NCI-H774 (cell line): ENCODE measurements at places on chromosomes 11 and 22.
A peak's percentile ranks its signal among the peaks of the same experiment; 100 is the strongest.

DNA sequence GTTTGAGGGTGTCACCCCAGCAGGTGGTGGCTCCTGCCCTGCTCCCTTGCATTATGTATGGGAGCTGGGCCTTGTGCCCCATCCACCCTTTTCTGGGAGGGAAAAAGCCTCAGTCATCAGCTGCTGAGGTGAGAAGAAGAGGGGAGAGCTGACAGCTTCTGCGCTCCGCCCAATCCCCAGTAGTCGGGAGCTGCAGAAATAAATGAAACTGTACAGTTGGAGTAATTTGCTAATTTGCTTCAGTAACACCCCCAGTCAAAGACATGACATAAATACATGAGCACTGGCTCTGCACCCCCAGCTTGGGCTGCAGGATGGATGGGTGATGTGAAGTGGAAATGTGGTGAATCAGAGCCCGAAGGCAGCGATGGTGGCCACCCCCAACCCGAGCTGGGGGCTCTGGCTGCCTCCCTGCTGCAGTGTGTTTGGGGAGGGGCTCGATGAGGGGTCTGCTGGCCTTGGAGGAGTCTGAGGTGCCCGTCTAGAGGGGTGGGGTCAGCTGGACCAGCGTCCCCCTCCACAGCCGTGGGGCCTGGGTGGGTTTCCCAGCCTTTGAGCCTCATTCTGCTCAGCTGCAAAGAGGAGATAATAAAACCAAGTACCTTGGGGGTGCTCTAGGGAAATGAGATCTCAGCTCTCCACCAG lies 59.2 kb downstream of the MPPED1 start:
- DNase-seq = no peak

DNA sequence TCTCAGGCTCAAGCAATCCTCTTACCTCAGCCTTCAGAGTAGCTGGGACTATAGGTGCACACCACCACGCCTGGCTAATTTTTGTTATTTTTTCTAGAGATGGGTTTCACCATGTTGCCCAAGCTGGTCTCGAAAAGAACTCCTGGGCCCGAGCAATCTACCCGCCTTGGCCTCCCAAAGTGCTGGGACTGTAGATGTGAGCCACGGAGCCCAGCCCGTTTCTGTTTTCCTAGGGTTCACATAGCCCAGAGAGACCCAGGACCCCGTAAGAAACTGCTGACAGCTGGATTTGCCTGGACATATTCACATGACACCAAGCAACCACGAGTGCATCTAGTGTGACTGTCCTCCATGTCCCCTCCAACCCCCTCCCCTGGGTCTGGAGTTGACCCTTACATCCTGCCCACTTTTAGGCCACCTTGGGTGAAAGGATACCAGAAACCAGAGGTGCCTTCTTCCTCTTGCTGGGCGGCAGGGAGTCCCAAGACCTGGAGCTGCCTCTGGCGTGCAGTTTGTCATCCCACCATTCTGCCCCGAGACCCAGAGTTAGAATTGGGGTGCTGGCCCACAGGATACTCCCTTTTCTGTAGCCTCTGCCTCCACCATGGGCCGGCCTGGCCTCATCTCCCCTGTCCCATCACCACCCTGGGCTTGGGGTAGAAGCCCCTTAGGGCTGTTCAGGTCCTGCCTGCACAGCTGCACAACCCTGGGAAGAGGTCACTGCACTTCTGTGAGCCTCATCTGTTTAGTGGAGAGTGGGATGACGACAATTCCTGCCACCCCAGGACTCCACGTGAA lies 3.7 kb upstream of the RIN1 start:
- no peak for DNase-seq

DNA sequence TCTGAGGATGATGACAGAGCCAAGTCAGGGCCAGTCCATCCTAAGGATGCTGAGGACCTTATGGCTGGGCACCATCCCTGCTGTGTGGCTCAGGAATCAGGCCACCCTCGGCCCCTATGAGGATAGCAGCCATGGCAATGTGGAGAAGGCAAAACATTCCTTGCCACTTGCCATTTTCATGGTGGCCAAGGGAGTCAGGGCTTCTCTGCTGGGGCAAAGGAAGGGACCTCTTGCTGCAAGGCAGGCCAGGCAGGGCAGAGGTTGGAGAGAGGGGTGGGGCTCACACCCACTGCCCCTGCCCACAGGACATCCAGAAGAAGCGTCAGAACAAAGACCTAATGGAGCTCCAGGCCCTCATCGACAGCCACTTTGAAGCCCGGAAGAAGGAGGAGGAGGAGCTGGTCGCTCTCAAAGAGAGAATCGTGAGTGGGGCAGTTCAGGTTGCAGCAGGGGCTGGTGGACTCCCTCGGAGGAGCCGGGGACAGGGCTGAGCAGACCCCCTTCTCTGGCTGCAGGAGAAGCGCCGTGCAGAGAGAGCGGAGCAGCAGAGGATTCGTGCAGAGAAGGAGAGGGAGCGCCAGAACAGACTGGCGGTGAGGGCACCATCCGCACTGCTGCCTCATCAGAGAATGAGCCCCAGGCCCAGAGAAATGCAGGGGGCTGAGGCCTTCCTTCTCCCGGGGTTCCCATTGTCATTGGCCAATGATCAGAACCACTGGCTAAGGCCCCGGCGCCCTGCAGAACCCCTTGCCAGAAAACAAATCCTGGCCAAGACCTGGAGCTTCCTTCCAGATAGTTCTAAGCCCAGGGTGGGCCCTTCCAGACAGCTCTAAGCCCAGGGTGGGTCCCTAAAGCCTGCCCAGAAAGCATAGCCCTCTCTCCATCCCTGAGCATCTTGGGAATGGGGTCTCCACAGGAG lies 13.5 kb upstream of the MRPL23 start:
- no peak for DNase-seq

- no peak for DNase-seq
Measured at GRCh38 chr22:23082534-23083314, 12.4 kb downstream of the GNAZ start.

DNA sequence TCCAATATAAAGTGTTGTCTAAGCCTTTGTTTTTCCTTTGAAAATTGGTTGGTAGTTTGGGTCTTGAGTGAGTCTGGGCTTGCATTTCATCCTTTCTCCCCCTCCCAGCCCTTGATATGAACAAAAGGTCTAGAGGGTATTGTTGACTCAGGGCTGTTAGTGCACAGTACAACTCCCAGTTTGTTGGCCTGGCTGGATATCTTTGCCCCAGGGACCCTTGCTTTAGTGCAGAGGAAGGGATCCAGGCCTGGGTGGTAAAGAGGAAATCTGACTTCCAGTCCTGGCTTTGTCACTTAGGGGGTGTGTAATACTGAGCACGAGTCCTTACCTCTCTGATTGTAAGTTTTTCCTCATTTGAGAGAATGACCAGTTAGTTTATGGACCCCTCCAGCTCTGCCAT lies 330.4 kb downstream of the TMEM135 start:
- no peak for DNase-seq

DNA sequence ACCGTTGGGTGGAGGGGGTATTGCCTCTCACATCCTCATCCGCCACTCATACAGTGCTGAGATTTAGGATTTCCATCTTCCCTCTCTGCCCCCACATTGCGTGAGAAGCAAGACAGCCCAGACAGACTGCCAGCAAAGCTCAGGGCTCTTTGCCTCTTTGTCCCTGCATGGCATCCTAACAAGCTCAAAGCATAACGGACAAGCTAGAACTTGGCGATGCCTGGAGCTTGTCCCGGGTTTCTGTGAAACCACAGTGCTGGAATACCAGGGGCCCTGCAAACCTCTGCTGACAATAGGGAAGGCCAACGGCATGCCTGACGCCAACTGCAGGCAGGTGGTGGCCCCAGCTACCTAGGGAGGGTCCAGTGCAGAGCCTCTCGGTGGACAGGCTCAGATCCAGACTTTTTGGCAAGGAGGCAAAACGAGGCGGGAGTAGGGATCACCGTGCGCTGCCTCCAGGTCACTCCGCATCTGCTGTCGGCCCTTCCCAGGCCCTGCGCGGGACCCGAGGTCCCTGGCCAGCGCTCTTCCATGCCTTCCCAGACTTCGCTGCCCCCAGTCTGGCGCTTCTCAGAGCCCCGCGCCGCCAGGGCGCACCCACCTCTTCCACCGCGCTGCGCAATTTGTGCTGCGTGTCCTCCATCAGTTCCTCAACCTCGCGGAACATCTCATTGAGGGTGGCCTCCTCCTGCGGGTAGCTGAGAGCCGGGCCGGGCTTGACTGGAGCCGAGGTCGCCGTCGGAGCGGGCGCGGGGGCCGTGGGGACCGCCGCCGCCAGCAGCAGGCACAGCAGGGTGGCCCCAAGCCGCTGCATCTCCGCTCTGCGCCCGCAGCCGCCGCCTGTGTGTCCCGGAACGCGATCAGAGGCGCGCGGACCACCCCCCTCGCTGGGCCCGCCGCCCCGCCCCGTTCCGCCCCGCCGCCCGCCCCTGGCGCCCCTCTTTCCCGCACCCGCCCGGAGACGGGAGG lies at the start of gene DKK3:
Gene DKK3, minus strand, starts transcription at position 858 of the 969 bp plus-strand sequence. Its CDS starts 44 bp downstream, at position 814.
- DNase-seq = no peak

DNA sequence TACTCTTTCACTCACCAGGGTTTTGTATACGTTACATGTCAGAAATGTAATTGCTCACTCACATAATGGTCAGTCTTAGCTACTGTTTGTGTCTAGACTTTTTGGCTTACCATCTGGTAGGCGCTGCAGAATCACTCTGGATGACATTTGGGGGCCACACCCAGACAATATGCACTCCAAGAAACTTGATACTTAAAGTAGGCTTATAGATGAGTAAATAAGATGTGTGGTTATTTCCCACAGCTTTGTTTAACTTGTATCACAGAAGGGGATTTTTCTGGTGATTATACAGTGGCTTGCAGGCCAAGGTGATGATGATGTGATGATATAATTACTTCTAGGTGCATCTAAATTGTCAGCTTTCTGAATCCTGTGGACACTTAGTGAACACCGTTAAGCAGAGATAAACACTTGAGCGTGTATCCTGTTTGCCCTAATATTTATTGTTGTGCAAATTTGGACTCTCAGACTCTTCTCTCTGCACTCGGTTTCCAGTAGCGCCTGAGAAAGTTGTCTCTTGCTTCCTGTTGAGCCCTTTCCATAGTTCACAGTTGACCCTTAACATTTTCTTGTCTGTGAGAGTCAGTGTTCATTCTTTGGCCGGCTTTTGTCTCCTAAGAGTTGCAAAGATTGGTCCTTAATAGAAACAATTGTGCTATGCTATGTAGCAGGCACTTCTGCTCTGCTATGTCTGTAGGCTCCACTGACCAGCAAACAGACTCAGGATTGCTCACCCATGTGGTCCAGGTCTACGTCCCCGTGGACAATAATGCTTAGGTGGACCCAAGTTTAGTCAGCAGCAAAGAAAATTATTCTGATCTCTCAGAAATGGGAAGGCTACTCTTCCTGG lies 89.3 kb downstream of the PRR5L start:
- DNase-seq = no peak

GRCh38 chr22:34150023-34150422 lies 229.7 kb upstream of the LARGE1 start:
- DNase-seq = no peak

GRCh38 chr22:46094676-46095075 lies 55.6 kb upstream of the PPARA start:
- no peak for DNase-seq

DNA sequence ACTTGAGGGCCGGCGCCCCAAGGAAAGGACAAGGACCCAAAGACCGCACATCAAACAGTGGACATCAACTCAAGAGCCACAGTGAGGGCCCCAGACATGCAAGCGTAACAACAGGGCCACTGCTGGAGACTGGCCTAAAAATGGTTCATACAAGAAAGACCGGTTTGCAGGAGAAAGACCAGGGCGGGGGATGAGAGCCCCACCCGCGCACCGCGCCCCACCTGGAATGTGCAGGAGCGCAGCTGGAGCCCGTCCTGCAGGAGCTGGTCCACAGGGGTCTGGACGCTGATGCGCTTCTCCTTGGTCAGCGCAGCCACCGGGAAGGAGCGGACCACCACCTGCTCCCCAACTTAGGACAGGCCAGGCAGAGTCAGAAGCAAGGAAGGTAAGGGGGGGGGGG lies 13.9 kb downstream of the SBF1 start:
- no peak for DNase-seq

DNA sequence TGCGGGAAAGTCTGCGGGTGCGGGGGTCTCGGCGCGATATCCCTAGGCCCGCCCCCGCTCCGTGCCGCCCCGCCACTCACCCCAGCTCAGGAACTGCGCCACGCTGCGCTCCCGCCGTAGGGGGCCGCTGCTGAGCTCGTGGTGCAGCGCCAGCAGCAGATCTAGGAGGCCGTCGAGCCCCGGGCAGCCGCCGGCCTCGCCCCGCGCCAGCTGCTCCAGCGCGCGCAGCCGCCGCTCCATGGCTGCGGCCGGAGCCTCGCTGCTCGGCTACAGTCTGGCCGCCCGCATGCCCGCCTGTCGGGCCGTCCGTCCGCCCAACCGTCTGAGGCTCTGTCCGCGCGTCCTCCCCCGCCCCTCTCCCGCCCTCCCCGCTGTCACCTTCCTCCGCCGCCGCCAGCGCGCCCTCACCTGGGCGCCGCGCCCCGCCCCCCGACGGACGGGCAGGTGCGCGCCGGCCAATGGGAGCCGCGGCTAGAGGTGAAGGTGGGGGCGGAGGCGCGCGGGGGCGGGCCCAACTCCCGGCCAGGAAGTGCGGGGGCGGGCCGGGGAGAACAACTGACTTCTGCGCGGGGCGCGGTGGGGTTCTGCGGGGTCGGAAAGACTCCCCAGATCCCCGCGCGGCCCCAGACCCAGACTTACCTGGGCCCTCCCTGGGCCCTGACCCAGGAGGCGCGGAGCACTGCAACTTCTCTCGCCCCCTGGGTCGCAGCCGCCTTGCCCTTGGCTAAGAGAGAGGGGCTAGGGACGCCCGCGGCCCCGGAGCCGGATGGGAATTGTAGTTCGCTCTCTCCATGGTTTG lies at the start of gene CDC42BPG:
Gene CDC42BPG, minus strand, starts transcription at position 324 of the 799 bp plus-strand sequence. Its CDS starts 84 bp downstream, at position 240.
- peak; percentile 94 for DNase-seq

- no peak for DNase-seq
Measured at GRCh38 chr11:117000014-117000737, 98.1 kb downstream of the SIK3 start.

GRCh38 chr11:73760135-73760678 lies 667 bp downstream of the RAB6A start:
- DNase-seq = no peak

- DNase-seq = no peak
Measured at GRCh38 chr11:111148953-111149352, 96.6 kb upstream of the POU2AF2 start.

DNA sequence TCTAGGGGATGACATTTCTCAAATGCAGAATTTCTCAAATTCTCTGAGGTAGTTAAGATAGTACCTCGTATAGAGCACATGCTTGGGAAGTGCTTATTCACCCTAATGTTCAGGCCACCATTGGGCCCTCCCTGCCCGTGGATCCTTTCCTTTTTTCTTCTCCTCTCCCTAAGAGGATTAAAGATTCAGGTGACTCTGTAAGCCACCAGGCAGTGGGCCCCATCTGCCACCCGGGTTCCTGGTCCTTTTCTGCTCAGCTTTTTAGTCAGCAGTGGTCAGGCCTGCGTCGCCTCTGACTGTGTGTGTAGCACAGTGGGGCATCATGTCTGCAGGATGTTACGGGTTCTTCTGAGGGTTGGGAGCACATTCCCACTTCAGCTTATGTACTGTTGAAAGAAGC lies 7.2 kb downstream of the CEP164 start:
- no peak for DNase-seq
